ENCODE measurements at places on chromosomes 5 and 9.

GRCh38 chr5:147223948-147224791 is 10.7 kb upstream of the STK32A start:
- peak; percentile 35 for DNase-seq

- no peak for DNase-seq
These were observed 659.4 kb upstream of the ADAMTS16 start for GRCh38 chr5:4480528-4481349.

DNA sequence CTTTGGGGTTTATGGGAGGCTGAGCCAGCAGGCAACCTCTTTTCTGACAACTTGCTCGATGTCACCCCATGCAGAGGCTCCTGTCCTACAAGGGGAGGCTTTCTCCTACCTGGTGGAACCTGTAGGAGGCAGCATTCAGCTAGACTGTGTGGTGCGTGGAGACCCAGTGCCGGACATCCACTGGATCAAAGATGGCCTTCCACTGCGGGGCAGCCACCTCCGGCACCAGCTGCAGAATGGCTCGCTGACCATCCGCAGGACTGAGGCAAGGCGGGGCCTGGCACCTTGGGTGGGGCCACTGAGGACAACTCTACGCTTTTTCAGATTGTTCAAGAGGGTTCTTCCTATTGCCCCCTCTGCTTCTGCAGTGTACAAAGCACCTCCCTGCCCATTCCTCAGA is 36.1 kb upstream of the ASS1 start:
- DNase-seq = no peak

DNA sequence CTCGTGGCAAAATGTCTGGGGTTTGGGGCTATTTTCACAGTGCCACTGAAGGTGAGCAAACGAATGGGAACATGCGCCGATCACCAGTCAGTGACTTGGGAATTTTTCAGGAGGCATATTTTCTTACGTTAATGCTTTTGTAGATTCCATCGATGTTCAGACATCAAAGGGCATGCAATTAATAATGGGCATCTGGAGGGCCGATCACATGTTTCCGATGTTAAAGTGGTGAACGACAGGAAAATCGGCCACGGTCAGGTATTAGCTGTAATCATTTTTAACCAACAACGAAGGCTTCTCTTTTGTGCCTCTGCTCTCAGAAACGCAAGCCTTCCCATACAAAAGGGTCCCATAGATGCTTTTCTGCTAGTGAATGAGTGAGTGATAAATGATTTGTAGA is 155.0 kb upstream of the PITX1 start:
- no peak for DNase-seq

DNA sequence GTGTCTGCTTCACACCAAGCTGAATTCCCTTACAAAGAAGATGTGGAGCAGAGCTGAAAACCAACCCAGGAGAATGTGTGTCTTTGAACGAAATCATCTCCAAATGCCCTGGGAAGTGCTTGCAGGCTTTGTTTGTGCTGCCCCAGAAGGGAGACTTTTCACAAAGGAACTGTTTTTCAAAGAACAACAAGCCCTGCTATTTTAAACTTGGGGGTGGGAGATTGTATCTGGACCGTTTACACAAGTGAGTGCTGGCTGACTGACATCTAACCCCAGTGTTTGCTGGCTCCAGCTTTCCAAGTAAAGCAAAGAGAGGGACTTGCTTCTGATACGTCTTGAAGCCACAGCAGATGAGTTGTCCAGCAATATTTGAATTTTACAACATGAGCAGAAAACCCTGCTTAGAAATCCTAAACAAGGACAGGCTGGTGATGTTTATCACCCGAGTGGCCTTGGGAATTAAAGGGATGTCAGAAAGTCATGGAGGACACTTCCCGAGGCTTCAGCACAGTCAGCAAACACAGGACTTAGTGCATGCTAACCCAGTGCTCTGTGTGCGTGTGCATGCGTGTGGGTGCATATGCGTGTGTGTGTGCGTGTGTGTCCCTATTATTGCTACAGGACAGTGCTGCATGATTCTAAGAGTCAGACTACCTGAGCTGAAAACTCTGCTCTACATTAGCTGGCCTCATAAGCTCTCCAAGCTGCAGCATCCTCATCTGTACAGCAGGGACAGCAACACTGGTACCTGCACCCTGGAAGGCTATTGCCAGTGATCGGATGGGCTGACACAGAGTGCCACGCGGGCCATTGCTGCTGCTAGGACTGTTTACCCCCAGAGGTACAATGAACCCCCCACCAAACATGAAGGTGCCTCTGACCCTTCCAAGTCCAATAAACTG is 1.4 kb downstream of the ADAMTS12 start:
- peak; percentile 7 for DNase-seq

DNA sequence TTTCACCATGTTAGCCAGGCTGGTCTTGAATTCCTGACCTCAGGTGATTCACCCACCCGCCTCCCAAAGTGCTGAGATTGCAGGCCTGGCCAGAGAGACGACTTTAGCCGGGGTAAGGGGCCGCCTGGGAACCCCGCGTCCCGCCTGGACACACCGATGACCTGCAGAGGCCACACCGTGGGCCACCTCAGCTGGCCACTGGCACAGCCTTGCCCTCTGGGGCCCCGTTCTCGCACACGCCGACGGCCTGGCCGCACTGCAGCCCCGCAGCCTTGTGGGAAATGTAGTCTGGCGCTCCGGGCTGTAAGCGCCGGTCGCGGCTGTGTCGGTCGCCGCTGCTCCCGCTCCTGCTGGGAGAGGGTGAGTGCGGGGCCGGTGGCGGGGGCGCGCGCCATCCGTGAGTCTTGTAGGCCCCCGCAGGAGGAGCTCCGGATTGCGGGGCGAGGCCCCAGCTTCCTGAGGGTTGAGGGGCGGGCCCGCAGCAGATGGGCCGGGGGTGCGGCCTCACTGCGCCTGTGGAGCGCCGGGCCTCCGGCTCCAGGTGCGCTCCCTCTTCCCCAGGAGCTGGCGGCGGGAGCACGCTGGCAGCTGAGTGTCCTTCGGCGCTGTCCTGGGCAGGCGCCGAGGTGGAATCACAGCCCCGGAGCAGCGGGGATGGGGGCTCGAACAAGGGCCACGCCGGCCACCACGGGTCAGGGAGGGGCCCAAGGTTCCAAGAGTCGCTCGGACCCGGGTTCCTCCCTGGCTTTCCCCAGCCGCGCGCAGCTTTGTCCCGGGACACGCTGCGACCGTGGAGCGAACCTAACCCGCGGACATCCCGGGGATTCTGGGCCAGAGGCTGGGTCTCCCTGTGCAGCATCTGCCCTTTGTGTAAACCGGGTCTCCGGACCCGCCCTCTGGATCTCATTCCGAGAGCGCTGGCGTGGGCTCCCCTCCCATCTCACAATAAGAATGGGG is at the start of gene ZFP2:
Gene ZFP2 (plus strand): TSS at position 299 of the 957 bp plus-strand sequence. CDS start 35,401 bp downstream, outside the sequence.
- DNase-seq = peak; percentile 56

GRCh38 chr5:131745703-131746102 is 51.1 kb downstream of the FNIP1 start:
- no peak for DNase-seq

DNA sequence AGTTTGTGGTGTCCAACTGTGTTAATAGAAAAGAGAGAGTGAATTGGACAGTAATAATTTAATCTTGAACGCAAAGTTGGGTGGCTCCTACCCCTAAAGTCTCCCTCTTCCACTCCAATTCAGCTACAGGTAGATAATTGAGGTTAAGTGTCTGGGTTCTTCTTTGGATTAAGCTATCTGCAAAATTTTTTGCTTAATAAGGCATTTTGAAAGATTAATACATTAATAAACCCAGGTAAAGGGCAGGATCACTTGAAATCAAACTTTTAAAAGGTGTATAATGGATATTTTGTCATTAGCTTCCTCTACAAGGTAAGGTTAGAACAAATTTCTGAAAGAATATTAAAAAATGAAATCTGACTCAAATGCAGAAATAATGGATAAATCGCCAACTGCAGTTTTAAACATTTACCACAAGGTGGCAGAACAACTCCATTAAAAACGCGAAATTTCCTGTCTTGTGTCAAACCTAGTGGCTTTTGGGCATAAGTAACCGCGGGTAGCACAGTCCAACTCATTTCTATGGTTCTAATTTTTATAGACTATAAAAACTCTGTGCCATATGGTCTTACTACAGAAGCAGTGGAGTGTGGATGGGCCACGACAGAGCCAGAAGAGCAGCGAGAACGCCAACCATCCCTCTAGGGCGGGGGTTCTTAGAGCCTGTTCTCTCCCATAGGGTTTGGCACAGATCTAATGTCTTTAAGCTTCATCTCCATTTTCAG is 276.5 kb downstream of the ARHGEF28 start:
- peak; percentile 65 for DNase-seq

GRCh38 chr5:57693488-57694305 is 211.1 kb upstream of the ACTBL2 start:
- peak; percentile 5 for DNase-seq

- peak; percentile 89 for DNase-seq
These were observed 271.8 kb downstream of the ZNF608 start for GRCh38 chr5:124474528-124475215.

DNA sequence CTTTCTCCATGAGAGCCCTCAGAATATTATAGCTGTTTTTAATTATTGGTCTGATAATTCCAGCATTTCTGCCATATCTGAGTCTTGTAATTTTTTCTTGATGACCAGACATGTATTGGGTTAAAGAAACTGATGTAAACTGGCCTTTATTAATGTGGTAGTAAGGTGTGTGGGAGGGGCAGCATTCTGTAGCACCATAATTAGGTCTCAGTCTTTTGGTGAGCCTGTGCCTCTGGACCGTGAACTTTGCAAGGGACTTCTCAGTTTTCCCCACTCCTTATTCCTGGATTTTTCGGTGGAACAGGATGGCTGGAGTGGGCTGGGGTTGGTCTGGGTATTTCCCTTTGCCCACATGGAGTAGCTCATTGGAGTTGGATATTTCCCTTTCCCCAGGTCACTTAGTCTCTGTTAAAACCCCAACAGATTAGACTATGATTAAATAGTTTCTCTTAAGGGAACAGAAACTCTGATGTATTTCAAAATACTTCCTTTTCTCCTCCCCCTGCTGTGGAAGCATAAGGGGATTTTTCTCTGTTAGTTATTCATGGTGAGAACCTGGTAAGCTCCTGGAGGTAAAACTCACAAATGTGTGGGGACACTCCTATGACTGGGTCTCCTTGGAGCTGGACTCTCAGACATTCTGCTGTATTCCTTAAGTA is 52.4 kb downstream of the FSD1L start:
- DNase-seq = no peak

DNA sequence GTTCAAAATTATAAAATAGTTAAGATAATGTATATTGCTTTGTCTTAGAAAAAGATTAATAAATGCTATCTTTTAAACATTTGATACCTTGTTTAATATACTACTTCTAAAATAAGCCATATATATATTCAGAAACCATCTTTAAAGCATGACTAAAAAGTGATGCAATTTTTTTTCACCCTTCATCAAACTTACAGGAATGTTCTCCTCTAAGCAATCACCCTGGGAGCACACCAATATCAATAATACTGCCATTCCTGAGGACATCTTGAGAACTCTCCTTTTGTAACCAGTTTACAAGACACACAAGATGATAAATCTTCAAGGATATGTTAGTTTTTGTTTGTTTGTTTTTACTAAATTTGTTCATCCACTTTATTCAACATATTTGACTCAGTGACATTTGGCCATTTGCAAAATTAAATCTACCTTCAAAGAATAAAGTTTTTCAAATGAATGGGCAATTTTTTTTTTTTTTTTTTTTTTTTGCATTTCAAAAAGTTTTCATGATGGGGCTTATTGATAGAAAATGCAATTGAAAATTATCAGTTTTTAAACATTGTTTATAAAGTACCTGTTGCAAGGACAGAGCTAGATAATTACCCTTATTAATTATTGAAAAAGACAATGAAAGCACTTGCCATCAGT is 17.2 kb downstream of the FOXD1 start:
- DNase-seq = peak; percentile 47

- no peak for DNase-seq
These were observed 9.0 kb downstream of the TOR1B start for GRCh38 chr9:129811967-129812363.

- DNase-seq = no peak
These were observed 80.1 kb upstream of the PLPP6 start for GRCh38 chr9:4581861-4582565.

DNA sequence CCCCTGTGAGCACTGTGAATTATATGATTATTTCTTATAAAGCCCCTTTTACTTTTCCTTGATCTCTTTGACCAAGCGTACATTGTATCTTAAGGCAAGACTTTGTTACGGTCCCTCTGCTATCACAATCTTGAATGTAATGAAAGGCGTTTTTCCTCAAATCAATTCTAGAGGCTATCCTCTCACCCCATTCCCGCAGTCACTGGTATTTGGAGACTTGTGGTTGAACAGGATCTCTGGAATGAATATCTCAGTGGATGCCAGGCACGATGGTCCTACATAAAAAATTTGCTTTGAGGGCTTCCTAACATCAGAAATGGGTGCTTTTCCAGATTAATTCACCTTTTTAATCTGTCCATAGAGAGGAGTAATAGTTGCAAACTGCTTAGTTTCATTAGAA is 151.4 kb upstream of the PAPPA start:
- no peak for DNase-seq

- peak; percentile 26 for DNase-seq
These were observed 19.3 kb upstream of the PPP2CA start for GRCh38 chr5:134245101-134245604.

GRCh38 chr9:100428871-100429654 is 2.1 kb downstream of the MSANTD3 start:
- peak; percentile 98 for DNase-seq

DNA sequence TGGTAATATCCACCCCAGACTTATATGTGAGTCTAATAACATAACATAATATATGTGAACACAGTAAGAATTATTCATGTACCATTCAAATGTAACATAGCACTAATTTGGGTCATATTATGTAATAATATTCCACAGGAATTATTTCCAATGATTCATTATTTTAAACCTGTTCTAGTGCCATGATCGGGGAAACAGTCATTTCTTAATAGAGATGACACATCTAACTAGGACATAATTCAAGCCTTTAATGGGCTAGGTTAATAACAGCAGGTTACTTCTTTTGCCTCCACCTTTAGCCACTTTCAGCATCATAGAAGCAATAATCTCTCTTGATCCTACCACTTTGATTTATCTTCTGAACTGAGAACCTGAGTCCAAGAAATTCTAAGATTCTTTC is 12.3 kb downstream of the SPINK9 start:
- no peak for DNase-seq

DNA sequence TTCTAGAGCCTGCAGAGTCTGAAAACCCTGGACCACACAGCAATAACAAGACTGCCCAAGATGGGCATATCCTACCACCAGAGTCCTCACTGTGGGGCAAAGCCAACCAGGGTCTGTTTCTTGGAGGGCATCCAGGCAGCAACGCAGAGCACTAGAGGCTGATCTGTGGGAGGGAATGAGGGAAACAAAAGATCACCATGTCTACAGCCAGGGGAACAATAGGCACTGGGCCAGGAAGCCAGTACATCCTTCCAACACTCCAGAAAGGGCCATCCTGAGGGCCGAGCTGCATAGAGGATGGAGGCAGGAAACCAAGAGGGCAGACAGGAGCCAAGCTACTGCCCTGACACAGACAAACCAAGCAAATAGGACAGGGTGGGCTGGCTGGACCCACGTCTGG is 416.1 kb upstream of the IRX4 start:
- no peak for DNase-seq

All from fibroblast of gingiva (primary cell).